ENCODE measurements at places on chromosomes 11 and 22.

DNA sequence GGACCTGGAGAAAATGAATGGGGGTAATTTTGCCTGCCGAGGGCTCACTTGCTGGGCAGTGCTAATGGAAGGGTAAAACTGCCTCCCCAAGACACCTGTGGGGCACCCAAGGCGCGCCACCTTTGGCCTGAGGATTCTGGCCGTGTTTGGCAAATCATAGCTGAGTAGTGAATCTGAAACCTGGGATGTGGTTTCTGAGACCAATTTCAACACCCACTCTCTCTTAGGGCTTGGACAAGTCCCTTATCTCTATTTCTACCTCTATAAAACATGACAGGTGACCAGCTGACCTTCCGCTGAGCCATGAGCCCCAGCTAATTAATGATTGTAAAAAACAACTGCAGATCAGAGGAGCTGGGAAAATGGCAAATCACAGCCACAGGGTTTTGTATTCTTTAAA lies 1.5 kb upstream of the PACSIN3 start:
- no peak for DNase-seq

- DNase-seq = no peak
Observed at GRCh38 chr11:71498091-71498490, 29.0 kb upstream of the KRTAP5-7 start.

DNA sequence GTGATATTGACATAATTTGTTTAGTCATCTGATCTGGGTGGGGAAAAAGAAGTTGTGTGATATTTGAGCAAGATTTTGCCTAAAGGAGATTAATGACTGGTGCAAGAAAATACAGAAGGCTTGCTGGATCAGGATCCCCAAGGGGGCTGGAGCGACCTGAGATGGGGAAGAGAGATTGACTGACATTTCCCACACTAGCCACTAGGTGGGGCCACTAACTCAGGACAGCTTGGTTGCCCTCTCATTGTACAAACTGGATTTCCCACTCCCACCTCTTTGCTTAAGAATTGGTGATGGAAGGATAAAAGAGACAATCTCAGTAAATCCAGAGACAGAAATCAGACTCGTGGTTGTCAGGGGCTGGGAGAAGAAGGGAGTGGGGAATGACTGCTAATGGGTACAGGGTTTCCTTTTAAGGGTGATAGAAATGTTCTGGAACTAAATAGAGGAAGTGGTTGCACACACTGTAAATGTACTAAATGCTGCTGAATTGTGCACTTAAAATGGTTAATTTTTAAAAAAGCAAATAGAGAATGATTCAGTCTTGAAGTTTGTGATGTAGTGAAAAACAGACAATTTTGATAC lies 50.7 kb downstream of the CTTN start:
- DNase-seq = no peak

DNA sequence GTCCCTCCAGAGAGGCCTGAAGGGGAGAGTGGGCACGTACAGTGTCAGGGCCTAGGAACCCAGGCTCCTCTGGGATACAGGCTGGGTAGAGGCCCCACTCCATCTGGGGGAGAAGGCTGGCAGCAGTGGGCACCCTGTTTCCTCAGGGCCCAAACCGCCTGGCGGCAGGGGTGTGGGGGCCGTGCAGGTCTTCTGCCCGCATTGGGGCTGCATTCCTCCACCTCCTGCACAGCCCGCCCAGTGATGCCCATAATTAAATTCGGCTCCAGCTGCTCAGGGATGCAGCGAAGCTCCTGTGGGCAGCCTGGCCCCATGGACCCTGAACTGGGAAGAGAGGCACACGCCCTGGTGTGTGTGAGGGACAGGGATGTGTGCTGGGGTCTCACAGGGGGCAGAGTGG lies 35.4 kb downstream of the KCNQ1OT1 start:
- DNase-seq = no peak

DNA sequence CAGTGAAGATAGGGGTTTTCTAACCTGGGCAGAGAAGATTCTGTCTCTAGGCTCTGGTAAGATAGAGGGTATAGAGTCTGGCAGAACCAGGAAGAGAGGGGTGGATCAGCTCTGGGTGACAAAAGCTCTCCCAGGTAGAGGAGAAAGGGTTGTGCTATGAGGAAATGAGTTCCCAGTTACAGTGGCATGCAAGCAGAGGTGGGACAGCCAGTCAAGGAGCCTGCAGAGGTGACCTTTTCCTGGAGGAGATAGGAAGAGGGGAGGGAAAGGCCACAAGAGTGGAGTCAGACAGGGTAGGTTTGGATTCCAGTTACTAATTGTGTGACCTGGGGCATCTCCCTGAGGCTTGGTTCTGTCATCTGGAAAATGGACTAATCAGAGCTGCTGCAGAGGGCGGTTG lies 3.4 kb upstream of the CAPN5 start:
- DNase-seq = no peak

DNA sequence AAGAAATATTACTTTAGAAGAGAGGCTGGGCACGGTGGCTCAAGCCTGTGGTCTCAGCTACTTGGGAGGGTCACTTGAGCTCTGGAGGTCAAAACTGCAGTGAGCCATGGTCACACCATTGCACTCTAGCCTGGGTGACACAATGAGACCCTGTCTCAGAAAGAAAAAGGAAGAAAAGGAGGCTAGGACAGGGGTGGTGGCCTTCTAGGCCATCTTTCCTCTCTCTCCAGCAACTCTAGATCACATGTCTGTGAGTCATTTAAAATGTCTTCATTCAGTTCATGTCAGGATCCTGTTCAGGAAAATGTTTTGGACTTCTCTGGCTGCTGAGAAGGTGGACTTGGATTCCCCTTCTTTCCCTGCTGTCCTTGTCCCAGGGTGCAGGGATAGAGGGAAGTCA lies 53.3 kb downstream of the PPFIA1 start:
- DNase-seq = peak; percentile 66

DNA sequence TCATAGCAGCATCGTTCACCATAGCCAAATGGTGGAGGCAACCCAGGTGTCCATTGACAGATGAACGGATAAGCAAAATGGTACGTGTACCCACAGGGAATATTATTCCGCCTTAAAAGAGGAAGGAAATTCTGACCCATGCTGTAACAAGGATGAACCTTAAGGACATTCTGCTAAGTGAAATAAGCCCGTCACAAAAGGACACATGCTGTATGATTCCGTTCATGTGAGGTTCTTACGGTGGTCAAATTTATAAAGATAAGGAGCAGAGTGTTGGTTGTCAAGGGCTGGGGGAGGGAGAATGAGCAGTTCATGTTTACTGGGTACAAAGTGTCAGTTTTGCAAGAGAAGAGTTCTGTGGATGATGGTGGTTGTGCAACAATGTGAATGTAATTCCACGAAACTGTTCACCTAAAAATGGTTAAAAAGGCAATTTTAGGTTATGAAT lies 26.3 kb downstream of the APOL1 start:
- DNase-seq = no peak

DNA sequence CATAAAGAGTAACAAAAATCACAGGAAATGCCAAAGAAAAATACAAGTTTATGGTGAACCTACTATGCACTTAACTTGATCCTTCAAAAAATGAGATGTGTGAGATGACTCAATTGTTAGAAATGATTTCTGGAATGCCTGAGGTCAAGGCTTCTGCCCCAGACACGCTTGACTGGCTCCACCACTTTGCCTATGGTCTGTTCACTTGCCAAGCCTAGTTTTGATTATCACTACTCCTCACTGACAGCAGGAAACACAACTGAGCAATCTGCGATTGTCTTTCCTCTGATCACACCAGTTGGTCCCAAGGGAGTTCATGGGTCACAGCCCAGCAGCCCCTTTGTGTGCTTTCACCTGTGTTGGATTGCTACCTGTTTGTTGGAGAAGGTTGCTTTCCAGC lies 20.6 kb upstream of the PRDM10 start:
- peak; percentile 16 for DNase-seq

- DNase-seq = no peak
Observed at GRCh38 chr22:36999463-36999862, 19.8 kb downstream of the TST start.

DNA sequence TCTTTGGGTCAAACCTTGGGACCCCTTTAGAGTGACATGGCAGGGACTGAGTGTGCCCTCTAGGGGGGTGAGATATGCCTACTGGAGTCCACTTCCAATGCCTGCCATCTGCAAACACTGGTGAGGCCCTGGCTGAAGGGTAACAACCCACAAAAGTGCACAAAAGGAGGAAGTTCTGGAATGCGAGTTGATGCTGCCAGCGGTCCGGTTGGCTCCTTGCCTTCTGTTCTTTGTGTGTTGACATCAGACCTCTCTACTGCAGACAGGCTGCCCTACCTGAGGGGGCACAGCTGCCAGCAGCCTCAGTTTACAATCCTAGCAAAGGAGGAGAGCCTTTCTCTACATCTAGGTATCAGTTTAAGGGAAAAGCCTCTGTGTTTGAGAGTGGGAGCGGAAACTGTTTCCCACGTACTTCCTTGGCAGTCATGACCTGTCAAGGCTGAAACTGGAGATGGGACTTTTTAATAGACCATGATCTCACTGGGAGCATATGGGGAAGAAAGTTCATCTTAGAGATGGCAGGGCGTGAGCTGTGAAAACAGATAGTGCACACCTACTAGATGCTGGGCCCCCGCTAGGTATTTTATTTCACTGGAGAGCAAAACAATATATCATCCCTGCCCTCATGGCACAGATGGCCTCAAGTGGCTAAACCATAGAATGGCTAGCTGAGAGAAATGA lies 27.2 kb downstream of the BMAL1 start:
- DNase-seq = no peak

- no peak for DNase-seq
Observed at GRCh38 chr11:119118946-119119345, 2.4 kb upstream of the HINFP start.

- no peak for DNase-seq
Observed at GRCh38 chr11:69154211-69154913, 1.4 kb upstream of the SMIM38 start.

GRCh38 chr22:39908136-39908535 lies 7.3 kb downstream of the GRAP2 start:
- DNase-seq = peak; percentile 69

DNA sequence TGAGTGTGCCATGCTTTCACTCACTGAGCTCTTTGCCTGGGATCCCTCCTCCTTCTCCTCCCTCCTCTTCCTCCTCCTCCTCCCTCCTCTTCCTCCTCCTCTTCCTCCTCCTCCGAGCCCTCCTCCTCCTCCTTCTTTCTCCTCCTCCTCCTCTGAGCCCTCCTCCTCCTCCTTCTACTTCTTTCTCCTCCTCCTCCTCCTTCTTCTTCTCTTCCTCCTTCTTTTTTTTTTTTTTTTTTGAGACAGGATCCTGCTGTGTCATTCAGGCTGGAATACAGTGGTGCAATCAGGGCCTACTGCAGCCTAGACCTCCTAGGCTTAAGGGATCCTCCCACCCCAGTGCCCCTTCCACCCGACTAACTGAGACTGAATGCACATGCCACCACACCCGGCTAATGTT lies 62.3 kb downstream of the DEUP1 start:
- no peak for DNase-seq

DNA sequence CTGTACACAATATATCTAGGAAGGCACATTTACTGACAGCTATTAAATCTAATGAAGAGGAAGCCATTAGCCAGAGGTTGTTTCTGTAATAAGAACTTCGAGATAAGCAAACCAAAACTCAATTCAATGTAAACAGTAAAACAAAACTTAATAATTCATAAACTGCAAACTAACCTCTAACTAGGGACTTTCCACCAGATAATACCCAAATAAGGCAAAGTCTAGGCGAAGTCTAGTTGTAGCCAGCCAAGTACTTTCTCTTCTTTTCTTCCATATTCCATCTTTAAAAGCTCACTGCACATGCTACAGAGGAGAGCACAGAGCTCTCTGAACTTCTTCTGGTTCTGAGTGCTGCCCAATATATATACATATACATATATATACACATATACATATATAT lies 229.9 kb upstream of the ANO5 start:
- no peak for DNase-seq

DNA sequence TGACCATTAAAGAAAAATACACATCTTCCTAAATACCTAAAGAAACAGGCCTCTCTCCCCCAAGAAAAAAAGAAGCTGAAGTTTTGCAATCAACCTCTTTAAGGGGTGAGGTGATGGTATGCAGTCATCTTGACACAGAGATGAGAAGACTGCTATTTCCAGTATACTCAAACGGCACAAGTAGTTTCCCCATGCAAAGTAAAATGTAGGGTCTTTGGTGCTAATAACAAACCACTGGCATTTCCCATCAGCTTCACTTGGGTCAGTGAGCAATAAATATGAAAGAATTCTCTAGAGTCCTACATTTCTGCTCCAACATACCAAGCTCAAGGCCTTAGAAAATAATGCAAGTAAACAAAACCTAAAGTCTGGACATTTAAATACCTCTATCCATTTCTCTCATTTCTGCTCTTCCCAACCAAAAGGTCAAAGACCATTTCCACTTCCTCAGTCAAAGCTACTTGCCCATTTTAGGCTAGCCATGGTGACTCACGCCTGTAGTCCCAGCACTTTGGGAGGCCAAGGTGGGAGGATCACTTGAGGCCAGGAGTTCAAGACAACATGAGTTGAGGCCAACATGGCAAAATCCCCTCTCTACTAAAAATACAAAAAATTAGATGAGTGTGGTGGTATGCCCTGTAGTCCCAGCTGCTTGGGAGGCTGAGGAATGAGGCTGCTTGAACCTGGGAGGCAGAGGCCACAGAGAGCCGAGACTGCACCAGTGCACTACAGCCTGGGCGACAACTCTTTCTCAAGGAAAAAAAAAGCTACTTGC lies 39.5 kb upstream of the CHRNA10 start:
- DNase-seq = no peak

Data from foreskin melanocyte (primary cell).